HuH-7.5 (cell line): ENCODE measurements at places on chromosomes 6 and 20.

- DNase-seq: no peak
Observed at GRCh38 chr20:54149765-54150264, 24.0 kb downstream of the CYP24A1 start.

DNA sequence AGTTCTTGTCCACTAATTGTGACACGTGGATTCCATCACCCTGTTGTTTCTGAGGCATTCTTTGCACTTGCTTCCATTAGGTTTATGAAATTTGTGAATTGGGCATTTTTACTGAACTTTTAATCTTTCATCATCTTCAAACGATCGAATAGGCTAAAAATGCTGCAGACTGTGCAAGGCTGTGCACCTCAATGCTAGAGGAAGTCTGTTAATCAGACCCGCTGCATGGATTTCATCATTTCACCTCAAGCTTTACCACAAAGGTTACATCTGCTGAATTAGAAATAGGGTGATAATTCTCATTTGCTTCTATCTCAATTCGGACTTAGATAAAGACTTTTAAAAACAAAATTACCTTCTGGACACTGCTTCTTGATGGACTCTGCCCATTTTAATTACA is 27.8 kb upstream of the F13A1 start:
- no peak for DNase-seq

DNA sequence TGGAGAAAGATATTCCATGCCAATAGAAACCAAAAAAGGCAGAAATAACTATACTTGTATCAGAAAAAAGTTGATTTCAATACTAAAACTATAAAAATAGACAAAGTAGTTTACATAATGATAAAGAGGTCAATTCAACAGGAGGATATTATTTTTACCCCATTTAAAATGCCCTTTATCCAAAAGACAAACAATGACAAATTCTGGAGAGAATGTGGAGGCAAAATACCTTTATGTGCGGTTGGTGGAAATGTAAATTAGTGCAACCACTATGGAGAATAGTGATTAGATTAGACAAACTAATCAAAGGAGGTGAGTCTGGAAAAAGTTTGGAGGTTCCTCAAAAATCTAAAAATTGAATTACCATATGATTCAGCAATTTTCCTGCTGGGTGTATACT is 1262.3 kb downstream of the GRIK2 start:
- no peak for DNase-seq

DNA sequence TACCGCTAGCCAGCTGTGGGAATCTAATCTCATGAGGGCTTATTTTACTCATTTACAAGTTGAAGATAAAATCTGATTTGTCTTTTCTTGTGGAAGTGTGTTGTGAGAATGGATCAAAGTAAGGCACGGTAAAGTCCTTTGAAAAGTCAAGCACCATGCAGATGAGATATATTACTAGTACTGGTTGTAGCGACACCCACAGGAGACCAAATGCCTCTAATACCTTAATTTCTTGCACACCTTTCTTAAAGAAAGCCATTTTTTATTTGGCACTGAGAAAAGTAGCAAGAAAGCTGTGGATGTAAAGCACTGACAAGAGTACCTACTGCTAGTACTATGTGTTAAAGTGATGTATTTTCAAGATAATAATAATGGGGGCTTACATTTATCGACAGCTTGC is 191.0 kb upstream of the MMS22L start:
- no peak for DNase-seq

DNA sequence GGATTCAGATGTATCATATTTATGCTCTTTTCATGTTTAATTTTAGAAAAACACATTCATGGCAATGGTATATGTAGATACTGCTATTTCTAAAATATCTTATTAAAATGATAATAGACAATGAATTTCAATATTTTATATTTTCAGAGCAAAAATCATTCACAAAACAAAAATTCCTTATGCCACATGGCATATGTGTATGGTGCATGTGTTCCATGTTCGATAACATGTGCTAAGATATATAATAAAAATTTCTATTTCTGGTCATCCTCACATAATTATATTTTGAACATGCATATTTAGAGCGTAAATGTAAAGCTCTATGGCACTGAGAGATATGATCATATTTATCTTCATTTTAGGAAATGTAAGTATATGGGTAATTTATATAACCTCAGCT is 606.2 kb upstream of the AGPAT4 start:
- DNase-seq: no peak
